Kidney epithelial cell (primary cell): ENCODE measurements at places on chromosomes 16 and 17. TPM values are rescaled to one million over a fixed set of nuclear protein-coding genes. Genes with fewer than 3 reads are reported as not detected.

DNA sequence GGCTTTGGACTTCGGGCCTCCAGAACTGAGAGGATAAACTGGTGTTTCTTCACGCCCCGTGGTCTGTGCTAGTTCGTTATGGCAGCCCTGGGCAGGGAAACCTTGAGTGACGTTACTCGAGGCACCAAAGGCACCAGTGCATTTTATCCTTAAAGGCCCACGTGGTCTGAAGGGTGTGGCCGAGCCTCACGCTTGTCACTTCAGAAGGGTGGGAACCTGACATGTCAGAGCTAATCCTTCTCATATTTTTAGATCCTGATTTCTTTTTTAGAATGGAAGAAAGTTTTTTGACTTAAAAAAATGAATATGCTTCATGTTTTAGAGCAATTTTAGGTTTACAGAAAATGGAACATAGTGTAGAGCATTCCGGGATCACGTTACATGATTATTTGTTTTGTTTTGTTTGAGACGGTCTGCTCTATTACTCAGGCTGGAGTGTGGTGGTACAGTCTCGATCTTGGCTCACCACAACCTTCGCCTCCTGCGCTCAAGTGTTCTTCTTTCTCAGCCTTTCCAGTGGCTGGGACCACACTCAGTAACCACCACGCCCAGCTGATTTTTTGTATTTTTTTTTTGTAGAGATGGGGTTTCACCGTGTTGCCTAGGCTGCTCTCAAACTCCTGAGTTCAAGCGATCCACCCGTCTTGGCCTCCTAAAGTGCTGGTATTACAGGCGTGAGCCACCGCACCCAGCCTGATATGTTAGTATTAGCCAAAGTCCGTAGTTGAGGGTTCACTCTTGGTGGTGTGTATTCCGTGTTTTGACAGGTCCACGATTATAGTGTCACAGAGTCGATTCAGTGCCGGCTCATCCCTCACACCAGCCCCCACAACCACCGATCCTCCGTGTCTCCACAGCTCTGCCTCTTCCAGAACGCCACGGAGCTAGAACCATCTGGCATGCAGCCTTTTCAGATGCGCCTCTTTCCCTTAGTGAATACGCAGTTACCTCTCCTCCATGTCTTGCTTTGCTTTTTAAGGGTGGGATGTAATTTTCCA lies 47.9 kb downstream of the RAB11FIP3 start:
- no peak for DNase-seq

DNA sequence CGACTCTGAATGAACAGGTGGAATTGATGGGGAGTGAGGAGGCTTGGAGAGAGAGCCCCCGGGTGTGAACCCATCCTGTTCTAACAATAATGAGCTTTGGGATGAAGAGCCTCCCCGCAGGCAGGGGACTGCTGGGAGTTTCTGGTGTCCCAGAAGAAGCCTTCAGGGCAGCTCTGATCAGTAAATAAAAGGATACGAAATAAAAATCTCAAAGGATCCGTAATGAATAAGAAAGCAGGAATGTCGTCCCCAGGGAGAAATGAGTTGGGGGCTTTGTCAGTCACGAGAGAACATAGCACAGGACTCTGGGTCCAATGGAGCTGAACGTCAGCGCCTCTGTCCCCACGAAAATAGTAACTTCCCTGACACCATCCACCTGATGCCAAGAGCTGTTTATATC lies 113.4 kb downstream of the PITPNC1 start:
- no peak for DNase-seq

Gene PRSS33
- total RNA-seq = not detected in 2 replicates

- no peak for DNase-seq
Observed at GRCh38 chr17:82006468-82007227, 16.0 kb downstream of the CENPX start.

Gene ATP2C2
- total RNA-seq = 17.1 and 17.9 TPM in 2 replicates

Gene PPY
- total RNA-seq = not detected in 2 replicates
